ENCODE measurements at places on chromosomes 5 and 9.

DNA sequence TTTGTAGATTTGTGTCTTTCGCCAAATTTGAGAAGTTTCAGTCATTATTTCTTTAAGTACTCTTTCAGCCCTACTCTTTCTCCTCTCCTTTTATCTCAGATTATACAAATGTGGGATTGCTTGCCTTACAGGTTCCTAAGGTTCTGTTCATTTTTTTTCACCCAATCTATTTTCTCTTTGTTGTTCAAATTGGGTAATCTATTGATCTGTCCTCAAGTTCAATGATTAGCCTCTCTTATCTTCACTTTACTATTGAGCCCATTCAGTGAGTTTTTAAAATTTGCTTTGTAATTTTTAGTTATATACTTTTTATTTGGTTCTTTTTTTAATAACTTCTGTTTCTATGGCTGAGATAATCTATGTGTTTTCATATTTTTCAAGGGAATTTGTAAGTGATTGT, 282.1 kb downstream of the FER start:
- no peak for DNase-seq

GRCh38 chr9:138043411-138044345, 166.1 kb downstream of the CACNA1B start:
- no peak for DNase-seq

- no peak for DNase-seq
Observed at GRCh38 chr9:70874451-70874850, 247.0 kb downstream of the TRPM3 start.

GRCh38 chr5:111618623-111619271, 106.4 kb upstream of the STARD4 start:
- no peak for DNase-seq

- no peak for DNase-seq
Observed at GRCh38 chr9:25857147-25857546, 178.9 kb upstream of the TUSC1 start.

DNA sequence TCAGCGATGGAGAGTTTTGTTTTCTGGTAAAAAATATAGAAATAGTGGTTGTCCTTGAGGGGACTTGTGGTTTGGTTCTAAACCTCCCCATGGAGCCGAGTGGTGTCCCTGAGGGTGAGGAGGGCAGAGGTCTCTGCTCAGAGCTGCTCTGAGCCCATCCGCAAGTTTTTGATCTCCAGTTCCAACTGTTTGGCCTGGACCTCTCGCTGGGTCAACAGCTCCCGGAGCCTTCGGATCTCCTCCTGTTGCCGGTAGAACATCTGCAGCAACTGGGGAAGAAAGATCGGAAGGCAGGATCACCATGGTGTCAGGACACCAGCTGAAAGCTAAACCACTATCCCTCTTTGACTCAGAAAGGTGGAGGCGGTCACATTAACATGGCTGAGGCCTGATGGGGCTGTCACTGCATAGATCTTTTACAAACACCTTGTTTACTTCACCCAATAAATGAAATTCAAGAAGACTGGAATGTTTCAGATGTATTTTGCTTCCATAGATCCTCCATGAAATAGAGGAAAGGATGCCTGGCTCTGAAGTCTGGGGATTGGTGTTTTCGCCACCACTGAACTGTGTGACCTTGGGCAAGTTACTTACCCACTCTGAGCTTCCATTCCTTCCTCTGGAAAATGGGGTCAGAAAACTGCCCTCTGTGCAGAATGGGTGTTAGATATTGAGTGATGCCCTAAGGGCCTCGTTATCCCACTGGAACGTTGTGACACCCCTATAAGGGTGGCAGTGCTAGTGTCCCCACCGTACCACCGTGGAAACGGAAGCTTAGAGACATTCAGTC, 5.8 kb upstream of the TRIM14 start:
- no peak for DNase-seq

- DNase-seq = no peak
Observed at GRCh38 chr5:87661784-87662566, 249.2 kb upstream of the CCNH start.

GRCh38 chr5:180207593-180207992, 1.4 kb downstream of the RASGEF1C start:
- no peak for DNase-seq

DNA sequence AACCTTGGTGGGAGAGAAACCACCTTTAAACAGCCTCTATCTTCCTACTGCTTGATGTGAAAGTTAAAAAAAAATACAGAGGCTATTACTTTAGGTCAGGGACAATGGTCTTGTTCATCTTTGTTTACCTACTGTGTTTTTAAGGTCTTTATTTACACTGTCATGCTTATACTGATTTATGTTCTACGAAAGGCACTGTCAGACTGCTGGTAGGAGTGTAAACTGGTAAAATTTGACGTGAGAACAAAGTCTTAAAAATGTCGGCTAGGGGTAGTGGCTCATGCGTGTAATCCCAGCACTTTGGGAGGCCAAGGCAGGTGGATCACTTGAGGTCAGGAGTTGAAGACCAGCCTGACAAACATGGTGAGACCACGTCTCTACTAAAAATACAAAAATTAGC, 42.1 kb upstream of the ELOVL7 start:
- DNase-seq = no peak

DNA sequence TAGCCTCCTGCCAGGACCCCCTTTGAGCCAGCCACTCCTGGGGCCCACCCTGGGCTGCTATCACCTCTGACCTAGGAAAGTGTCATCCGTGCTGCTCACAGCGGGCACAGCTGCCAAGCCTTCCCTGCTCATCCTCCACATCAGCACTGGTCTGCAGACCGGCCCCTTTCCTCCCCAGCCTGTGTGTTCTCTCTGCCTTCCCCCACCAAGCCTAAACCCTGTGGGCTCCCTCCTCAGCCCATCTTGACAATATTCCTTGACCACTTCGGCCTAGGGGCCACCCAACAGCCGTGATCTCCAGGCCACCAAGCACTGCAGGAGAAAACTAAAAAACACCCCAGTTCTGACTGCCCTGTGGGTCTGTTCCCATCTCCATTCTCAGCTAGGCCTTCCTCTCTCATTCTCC, 135.1 kb downstream of the DAB2IP start:
- no peak for DNase-seq

DNA sequence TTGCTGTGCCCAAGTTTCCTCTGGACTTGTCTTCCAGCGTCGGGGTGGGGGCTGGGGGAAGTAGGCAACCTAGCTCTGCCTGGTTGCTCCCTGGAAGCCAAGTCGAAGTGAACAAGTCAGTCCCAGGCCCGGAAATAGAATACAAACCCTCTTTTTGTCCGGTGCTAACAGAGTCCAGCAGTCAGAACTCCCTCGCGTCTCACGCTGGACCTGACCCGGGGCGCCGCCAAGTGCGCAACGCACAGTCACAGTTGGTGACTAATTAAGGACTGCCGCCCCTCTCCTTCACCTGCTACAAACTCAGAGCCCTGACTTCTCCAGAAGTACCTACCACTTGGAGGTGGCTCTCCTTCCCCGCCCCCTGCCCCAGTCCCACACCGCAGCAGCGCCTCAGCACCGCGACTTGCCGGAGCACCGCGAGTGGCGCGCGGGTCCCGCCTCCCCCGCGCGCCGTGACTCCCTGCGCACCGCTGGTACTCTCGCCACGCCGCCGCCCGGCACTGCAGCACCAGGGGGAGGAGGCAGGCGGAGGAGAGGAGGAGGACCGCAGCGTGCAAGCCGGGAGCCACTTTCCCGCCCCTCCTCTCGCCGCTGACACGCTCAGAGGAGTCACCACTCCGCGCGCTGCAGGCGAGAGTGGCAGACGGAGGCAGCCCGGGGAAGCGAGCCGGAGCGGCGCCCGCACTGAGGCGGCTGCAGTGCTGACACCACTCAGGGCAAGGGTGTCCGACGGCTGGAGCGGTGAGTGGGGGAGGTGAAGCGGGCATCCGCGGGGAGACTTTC, at the start of gene SV2C:
TSS of gene SV2C (plus strand) at position 612 of the 783 bp plus-strand sequence. CDS start 48,368 bp downstream, outside the sequence.
- no peak for DNase-seq

DNA sequence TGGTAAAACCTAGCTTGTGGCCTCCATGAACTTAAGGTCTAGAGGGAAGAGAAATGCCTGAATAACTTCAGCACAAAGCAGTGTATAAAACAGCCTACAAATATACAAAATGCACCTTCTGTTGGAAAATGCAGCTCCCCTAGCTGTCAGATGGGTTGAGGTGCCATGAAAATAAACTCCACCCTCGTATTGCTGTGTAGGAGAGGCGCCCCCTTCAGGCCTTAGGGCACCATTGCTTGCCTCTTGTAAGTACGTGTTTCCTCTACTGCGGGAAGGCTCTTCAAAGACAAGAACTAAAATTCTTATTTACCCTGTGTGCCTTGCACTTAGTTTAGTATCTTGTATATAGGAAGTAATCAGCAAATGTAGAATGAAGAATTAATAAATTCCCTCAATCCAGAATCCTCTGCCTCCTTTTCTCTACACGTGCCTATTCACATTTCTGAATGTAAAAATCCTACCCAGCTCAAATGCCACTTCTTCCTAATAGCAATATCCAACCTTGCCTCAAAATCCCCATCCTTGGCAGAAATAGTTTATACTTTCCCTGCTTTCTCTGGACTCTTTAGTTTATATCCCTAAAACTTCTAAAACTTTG, 393.7 kb upstream of the PDE4D start:
- DNase-seq = no peak

GRCh38 chr9:29208670-29209069, 1635.4 kb upstream of the C9orf72 start:
- no peak for DNase-seq

GRCh38 chr9:77386187-77386586, 208.9 kb downstream of the VPS13A start:
- no peak for DNase-seq

DNA sequence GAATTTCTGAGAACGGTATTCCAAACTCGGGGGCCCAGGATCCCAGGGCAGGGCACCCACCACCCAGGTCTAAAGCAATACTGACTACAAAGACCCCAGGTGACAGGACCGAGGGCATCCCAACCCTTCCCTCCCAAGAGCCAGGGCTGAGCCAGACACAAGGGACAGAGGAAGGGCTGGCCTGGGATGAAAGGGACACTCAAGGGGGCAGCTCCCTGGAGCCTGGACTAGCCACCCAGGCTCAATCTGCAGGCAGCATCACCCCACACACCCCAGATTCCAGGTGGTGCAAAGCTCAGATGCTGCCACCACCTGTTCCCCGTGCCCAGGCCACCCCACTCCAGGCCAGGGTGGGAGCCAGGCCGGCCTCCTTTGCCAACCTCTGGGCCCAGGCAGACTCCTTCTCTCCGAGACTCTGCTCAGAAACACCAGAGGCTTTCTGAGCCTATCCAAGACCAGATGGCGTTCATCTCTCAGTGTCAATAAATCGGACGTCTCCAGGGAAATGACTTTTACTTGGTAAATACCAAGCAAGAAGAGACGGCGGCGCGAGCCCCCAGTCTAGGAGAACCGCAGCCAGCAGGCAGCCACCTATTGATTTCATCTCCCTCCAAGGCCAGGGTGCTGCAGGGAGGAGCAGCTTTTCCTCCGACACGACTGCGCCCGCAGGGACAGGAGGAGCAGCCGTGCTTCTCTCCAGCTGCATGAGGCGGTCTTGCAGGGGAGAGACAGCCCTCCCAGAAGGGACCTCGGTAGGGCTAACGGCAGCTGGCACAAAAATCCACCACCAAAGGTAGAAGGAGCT, 94.1 kb upstream of the ADAMTS2 start:
- DNase-seq = no peak

DNA sequence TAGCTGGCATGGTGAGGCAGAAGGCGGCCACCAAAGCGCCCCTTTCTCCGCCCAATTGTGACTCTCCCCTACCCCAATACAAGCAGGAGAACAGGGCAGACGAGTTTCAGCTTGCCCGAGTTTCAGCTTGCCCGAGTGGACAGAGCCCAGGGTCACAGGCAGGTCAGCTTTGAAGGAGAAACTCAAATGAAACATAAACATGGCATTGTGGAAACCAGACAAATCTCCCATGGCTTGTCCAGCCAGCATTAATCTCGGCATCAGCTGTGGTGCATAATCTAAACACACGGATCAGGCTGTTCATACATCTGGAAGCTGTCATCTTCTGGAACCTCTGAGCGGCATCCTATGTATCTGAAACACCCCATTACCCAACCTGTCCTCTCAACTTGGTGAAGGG, 16.9 kb downstream of the PTCH1 start:
- DNase-seq = no peak

GRCh38 chr9:135886147-135886981, 21.0 kb downstream of the CAMSAP1 start:
- DNase-seq = no peak

GRCh38 chr5:96335873-96336272, 97.2 kb downstream of the PCSK1 start:
- DNase-seq = no peak

- DNase-seq = no peak
Observed at GRCh38 chr5:126647071-126647470, 46.3 kb downstream of the PHAX start.

- DNase-seq = no peak
Observed at GRCh38 chr5:15524712-15525111, 24.7 kb downstream of the FBXL7 start.

DNA sequence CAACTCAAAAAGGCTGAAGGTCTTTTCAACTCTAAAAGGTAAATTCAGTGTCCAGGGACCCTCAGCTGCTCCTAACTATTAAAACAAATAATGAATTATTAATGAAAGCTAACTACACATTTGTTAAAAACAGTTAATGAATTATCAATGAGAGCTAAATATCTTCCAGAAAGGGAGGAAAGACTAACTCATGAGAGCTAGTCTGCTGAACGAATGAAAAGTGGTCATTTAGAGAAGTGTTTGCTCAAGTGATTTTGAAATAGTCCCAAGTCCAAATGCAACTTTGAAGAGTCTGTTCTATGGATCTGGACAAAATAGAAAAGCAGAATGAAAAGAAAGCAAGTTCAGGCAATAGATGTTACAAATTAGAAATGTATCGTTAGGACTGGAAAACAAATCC, 133.9 kb upstream of the SPEF2 start:
- DNase-seq = no peak

DNA sequence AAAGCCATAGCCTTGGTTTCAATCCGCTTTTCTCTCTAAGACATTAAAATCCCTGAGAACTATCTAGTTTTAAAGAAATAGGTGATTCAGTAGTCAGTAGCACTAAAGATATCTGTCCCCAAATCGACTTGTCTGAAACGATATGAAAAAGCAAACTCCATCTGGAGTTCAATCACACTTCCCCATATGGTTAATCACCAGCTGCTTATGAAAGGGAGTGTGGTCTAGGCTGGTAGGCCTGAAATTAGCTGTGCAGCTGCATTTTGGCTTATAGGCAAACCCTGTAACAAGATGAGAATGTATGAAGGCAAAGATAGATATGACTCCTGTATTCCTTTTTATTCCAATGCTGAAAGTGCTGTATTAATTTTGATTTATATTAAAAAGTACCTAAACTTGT, 65.9 kb downstream of the DMRTA1 start:
- no peak for DNase-seq

- no peak for DNase-seq
Observed at GRCh38 chr5:54881286-54882005, 103.9 kb downstream of the ESM1 start.

GRCh38 chr5:163397354-163397753, 40.0 kb upstream of the CCNG1 start:
- DNase-seq = no peak

Data from GM18507 (cell line).